ENCODE measurements at places on chromosomes 3 and 15. TPM values are rescaled to one million over a fixed set of nuclear protein-coding genes. Genes with fewer than 3 reads are reported as not detected.

DNA sequence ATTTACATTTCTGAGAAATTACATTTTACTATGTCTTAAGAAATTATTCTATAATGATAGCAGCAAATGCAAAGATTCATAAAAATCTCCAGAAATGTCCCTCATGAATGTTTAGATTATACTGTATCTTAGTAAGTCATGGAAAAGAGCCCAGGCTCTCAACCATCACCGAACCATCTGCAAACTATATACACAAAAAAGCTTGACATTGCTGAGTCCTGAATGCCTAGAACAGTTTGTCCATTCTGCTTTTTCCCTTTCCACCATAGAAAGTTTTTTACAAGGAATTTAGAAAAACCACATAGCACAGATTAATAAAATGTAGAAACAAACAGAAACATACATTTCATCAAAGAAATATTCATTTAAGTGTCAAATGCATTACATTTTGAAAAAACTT lies 83.6 kb downstream of the MYO9A start:
- DNase-seq, result no peak

DNA sequence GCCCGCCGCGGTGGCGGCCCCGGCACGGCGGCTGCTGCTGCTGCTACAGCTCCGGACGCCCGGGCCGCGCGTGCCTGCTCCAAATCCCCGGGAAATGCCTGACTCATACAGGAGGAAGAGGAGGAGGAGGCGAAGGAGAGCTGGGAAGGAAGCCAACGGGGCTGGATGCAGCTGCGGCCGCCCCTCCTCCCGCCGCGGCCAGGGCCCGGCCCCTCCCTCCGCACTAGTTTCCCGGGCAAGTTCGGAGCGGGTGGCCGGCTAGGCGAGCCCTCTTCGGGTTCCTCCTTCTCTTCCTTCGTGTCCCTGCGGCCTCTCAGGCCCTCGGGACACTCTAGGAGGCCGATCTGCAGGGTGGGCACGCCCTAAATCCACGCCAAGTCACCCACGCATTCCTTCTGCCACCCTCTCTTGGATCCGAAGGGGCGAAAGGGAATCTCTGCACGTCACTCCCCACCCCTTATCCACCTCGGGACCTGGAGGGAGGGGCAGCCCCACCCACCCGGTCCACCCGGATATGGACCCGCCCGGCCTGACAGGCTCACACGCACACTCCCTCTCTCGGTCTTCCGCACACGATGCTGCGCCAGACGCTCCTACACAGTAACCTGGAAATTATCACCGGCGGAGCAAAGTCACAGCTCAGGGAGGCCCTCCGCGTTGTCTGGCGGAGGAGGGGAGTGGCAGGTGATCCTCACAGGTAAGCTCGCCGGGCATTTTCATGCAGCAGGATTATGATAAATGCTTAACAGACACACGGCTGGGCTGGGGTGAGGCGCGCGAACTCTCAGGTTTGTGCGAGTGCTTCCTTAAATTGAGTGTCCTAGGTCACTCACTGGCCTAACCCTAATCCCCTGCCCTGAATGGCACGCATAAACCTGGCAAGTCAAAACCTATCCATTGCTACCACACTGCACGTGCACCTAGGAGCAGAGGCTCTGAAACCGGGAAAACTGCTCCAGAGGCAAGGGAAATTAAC lies at the start of the genes OSBPL10 and ZNF860:
TSS of gene OSBPL10 (minus strand) at position 57 of the 976 bp plus-strand sequence. CDS start 83 bp downstream, outside the sequence.
TSS of gene ZNF860 (plus strand) at position 545 of the 976 bp plus-strand sequence. CDS start 7,330 bp downstream, outside the sequence.
- DNase-seq, result peak; percentile 35

The C3orf22 gene
- total RNA-seq, result not detected

- DNase-seq, result no peak
Measured at GRCh38 chr3:149964291-149964690, 6.4 kb downstream of the PFN2 start.

The KLHL6 gene
- total RNA-seq, result 82.4 TPM

- DNase-seq, result no peak
Measured at GRCh38 chr3:107734317-107734716, 211.6 kb downstream of the BBX start.

- no peak for DNase-seq
Measured at GRCh38 chr15:27353856-27354255, 382.9 kb downstream of the GABRG3 start.

The RAB11A gene
- 157 TPM for total RNA-seq
